ENCODE measurements at places on chromosomes 4 and X.

DNA sequence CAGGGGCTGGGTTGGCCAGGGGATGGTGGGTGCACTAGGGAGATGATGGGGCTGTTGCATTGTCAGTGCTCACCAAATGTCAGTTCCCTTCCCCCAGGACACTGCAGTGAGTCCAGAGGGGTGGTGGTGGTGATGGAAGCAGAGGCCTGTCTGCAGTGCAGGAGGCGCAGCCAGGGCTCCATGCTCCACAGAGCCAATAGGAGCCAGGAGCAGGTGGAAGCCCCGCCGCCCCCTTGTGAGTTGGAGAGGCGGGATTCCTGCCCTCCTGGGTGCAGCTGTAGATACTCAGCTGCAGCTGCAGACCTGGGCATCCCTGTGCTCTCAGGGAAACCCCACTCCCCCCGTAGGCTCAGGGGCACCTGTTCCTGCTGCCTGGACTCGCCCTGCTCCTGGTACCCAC, 284.7 kb downstream of the EVC2 start:
- no peak for DNase-seq

DNA sequence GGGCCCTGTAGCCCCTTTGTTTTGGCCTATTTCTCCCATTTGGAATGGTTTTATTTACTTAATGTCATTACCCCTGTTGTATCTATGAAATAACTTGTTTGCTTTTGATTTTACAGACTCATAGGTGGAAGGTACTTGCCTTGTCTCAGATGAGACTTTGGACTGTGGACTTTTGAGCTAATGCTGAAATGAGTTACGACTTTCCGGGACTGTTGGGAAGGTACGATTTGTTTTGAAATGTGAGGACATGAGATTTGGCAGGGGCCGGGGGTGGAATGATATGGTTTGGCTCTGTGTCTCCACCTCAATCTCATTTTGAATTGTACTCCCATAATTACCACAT, 39.4 kb downstream of the NLRP2B start:
- DNase-seq, result no peak

GRCh38 chrX:29468911-29469494, 746.4 kb upstream of the MAGEB2 start:
- no peak for DNase-seq

DNA sequence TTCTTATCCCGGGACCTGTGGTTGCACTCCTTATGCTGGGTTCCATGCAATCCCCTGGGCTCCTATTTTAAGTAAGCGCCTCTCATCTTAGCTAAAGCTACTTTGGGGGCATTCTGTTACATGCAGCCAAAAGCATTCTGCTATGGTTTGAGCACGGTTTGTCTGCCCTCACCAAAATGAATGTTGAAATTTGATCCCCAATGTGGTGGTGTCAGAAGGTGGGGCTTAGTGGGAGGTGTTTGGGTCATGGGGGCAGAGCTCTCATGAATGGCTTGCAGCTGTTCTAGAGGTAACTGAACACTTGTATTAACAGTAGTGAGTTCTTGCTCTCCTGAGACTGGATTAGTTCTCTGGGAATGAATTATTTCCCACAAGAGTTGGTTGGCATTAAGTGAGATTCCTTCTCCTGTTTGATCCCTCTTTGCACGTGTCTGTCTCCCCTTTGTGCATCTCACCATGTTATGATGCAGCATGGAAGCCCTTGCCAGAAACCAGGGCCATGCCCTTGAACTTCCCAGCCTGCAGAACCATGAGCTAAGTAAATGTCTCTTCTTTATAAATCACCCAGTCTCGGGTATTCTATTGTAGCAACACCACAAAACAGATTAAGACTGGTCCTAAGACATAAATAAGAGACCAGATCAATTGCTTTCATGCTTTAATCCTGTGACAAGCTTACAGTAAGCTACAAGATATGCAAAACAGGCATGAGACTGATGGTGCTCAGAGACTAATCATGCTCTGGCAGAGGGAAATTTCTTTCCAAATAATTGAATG, 141.8 kb downstream of the TSPAN5 start:
- DNase-seq, result no peak

- DNase-seq, result no peak
These were observed at the start of gene AFAP1 for GRCh38 chr4:7939377-7940108. Gene AFAP1, minus strand, starts transcription at chr4:7939861. Its CDS starts 67,783 bp downstream, at chr4:7872078.

- no peak for DNase-seq
These were observed 24.1 kb downstream of the CXCL8 start for GRCh38 chr4:73764513-73764912.

- DNase-seq, result no peak
These were observed 86.1 kb upstream of the GRXCR1 start for GRCh38 chr4:42806303-42806835.

DNA sequence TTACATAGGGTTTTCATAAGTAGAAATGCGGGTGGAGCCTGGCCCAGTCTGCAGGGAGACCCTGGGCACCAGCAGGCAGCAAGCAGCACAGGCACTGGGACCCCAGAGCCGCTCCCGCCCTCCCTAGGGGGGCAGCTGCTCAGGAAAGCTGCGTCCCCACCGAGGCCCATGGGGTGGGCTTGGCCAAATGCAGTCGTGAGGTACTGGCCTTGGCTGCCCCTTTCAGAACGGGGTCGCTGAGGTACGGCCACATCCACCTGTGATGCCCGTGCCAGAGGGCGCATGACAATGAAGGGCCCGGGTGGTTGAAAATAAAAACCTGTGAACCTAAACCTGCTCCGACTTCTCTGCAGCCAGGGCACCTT, 16.7 kb downstream of the TMEM175 start:
- no peak for DNase-seq

- no peak for DNase-seq
These were observed 98.8 kb upstream of the STOX2 start for GRCh38 chr4:183806341-183806740.

DNA sequence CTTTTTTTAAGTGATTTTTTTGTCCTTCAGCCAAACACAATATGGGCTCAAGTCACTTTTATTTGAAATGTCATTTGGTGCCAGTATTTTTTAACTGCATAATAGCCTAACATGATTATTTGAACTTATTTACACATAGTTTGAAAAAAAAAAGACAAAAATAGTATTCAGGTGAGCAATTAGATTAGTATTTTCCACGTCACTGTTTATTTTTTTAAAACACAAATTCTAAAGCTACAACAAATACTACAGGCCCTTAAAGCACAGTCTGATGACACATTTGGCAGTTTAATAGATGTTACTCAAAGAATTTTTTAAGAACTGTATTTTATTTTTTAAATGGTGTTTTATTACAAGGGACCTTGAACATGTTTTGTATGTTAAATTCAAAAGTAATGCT, 62.1 kb downstream of the EDNRA start:
- DNase-seq, result no peak

GRCh38 chr4:29199485-29199884, 1520.7 kb upstream of the PCDH7 start:
- no peak for DNase-seq

DNA sequence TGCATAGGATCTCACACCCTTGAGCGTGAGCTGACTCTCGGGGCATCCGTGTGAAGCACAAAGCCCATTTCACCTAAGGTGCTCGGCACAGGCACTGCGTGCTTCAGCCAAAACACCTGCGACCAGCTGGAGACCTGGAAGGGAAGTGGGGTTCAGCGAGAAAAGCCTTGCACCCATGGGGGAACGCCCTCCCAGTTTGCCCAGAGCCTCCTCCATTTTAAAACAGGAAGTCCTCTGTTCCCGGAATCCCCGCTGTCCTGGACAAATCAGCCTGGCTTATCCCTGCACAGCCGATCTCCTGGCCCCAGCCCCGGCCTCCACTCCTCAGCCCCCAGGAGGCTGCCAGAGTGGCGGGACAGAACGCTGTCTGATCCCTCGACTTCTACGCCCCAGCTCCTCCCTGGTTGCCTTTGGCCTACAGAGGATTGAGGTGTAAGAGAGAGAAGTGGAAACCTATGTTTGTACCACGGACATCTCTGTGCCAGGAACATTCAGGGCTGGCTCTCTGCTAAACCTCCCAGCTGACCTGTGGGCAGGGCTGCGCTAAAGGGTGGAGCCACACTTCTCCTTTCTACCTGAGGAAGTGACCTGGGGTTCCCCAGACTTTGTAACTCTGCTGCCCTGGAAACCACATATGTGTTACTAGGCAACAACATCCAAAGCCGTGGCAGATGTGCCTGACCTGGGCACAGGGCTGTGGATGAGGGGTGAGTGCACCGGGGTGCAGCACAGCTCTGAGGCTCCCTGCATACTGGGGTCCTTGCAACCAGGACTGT, 3.8 kb upstream of the C4orf50 start:
- DNase-seq, result no peak

GRCh38 chr4:143188136-143189088, 3.7 kb downstream of the USP38 start:
- DNase-seq, result no peak

DNA sequence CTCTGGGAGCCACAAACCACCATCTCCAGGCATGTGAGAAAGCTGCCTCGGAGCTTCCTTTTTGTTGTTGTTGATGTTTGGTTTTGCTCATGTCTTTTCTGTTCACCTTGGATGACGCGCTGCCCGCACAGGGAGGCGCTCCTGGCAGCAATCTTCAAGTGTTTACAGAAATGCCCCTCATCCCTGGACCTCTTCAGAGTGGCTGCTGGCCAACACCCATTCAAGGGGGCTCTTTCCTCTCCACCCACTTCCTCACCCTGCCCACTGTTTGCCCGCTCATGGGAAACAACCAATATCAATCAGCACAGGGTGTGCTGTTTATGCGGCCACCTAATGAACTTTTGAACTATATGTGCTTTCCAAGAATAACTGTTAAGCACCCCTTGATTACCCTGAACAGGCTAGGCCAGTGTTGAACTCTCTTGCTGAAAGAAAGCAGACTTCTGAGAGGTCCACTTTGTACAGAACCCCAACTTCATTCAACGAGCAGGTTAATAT, 355.1 kb upstream of the CLNK start:
- DNase-seq, result no peak

DNA sequence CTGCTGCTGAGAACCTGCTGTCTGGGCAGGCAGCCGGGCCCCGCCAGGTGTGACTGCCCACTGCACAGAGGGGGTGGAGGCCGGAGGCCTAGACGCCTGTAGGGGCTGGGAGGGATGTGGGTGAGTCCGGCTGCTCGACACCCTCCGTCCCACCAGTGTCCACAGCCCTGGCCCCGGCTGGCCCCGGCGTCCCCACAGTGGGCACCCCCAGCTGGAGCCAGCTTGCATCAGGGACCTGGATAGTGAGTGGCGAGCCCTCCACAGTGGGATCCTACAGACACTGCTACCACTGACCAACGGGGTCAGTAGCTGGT, 34.7 kb upstream of the SPON2 start:
- no peak for DNase-seq

- DNase-seq, result no peak
These were observed 285.0 kb upstream of the PITX2 start for GRCh38 chr4:110907801-110908313.

DNA sequence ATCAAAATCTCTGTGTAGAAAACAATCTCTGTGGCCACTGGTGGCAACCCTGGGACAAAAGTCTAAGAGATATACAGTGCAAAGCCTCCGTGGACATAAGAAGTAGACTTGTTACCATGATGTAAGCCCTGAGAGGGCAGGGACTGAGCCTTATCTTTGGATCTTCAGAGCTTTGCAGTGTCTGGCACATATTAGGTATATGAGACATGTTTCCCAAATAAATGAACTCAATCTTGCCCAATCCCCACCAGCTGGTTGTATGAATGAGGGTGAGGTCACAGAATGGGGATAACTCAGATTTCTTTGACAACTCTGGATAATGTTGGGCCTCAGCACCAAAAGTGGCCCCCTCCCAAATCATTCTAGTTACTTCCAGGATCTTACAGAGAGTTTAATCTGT, 511.4 kb upstream of the DIPK2B start:
- DNase-seq, result no peak

DNA sequence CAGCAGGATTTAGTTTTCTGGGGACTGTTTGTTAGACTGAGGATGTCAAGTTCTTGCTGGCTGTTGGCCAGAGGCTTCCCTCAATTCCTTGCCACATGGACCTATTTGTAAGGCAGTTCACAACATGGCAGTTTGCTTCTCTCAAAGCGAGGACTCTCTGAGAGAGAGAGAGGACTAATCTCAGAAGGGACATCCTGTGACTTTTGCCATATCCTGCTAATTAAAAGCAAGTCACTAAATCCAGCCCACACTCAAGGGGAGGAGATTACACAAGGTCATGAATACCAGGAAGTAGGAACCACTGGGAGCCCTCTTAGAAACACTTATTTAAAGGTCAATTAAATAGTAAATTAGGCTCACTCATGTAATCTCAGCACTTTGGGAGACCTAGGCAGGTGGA, 38.2 kb downstream of the PPP1R2C start:
- no peak for DNase-seq

GRCh38 chrX:11059933-11060332, 51.2 kb upstream of the HCCS start:
- DNase-seq, result no peak

DNA sequence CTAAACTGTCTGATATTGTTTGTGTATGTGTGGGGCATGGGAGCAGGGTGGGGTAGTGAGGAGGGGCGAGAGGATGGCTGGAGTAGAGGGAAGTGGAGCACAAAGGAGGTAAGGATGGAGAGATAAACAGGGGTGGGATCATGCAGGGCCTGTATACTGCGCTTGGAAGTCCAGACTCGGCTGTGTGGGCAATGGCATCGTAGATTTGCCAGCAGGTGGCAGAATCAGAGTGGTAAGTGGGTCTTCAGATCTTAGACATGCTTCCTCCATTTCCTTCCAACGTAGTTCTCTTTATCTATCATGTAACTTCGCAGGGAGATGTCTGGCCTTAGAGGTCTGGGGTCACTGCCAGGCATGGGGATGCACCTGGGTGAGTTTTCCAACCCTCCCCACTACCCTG, 155.5 kb downstream of the PDGFRA start:
- DNase-seq, result peak; percentile 13

DNA sequence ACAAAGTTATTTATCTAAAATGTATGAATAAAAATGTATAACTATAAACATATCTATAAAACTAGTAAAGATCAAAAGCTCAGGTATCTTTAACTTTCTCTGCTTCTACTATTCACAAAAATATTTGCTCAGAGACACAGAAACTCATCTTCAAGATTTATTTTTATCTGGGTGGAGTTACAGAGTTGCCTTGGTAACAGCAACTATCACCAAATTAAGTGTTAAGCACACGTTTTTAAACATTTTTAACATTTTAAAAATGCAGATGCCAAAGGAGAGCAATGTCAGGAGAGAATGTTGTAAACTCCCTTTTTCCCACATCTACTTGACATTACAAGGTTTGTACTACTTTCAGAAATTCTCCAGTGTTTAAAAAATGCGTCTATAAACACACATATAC, 71.4 kb downstream of the SNCA start:
- no peak for DNase-seq

DNA sequence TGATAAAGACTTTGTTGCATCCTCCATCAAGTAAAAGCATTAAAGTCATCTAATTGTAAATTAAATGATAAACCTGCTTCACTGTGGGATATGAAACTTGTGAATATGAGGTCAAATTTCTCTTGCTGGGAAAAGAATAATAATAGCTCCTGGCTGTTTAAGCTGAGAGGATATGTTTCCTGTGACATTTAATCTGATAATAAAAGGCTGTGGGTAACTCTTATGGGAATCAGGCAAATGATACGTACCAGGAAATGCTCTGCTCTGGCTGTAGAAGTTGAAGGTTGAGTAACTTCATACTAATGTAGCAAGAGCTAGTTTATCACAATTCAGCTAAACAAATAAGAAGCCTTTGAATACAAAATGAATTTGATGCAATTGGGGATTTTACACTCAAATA, 574.6 kb downstream of the RAPGEF2 start:
- no peak for DNase-seq

- DNase-seq, result no peak
These were observed 55.0 kb upstream of the BMP2K start for GRCh38 chr4:78720994-78721677.

GRCh38 chrX:3548765-3549391, 164.6 kb downstream of the PRKX start:
- DNase-seq, result no peak
